ENCODE measurements at places on chromosomes 2 and 18. TPM values are rescaled to one million over a fixed set of nuclear protein-coding genes. Genes with fewer than 3 reads are reported as not detected.

ARHGAP28 gene
- total RNA-seq: 0.05 TPM

CPO gene
- not detected for total RNA-seq

ST8SIA3 gene
- not detected for total RNA-seq

NIFK gene
- 45.4 TPM for total RNA-seq

ANKRD30B gene
- 0.57 TPM for total RNA-seq

HAT1 gene
- total RNA-seq: 151 TPM

TMEM17 gene
- 2.1 TPM for total RNA-seq

ZNF142 gene
- total RNA-seq: 14.8 TPM

Data from M059J (cell line).